ENCODE measurements at places on chromosomes 2 and 18.

DNA sequence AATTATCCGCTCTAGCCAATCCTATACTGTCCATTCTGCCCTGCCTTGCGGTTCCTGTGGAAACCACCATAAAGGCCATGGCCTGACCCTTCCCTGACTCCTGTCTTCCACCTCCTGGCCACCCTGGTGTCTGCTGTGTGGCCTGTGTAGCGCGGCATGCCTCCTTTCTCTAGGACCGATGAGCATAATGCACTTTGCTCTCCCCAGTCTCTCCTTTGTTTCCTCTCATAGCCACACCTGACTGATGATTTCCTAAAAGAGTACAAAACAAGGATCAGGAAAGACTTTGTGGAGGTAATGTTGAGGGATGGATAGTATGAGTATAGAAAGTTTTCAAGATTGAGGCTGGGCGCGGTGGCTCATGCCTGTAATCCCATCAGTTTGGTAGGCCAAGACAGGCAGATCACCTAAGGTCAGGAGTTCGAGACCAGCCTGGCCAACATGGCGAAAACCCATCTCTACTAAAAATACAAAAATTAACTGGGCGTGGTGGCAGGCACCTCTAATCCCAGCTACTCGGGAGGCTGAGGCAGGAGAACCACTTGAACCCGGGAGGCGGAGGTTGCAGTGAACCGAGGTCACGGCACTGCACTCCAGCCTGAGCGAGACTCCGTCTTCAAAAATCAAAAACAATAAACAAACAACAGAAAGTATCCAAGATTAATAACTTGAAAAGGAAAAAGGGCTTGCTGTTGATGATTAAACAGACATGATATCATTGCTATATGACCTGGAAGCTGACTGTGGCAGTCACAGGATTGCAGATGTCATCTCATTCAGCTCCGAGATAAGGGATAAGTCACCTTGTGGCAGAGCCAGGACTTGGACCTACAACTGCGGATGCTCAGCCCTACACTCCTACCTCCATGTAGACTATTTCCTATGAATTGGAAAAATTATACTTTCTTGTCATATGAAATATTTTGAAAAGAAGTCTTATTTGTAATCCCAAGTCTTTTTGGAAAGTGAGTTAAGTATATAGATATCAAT is 16.6 kb downstream of the SOWAHC start:
- no peak for DNase-seq

DNA sequence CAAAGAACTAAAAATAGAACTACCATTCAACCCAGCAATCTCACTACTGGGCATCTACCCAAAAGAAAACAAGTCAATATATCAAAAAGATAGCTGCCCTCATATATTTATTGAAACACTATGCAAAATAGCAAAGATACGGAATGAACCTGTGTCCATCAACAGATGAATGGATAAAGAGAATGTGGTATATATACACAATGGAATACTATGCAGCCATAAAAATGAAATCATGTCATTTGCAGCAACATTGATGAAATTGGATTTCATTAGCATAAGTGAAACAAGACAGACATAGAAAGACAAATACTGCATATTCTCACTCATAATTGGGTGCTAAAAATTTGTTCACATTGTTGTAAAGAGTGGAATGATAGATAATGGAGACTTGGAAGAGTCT is 16.2 kb upstream of the LDAH start:
- DNase-seq = no peak

- no peak for DNase-seq
Observed at GRCh38 chr2:88019985-88020384, 3.6 kb upstream of the RNU2-63P start.

DNA sequence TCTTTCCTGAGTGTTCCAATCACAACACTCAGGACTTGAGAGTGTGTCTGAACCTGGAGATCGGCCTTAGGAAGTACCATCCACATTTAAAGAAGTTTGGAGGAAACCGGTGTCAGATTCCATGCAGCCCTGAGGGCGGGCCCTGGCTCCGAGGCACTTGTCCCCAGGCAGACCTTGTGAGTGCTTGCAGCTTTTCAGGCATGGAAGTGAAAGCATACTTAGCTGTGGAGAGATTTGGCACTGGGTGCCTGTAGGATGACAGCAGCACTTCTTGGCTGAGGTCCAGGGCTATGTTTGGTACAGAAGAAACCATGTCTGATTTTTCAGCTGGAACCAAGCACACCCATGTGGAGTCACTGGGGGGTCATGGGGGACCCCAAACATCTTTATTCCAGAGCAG is 230.8 kb downstream of the SEPTIN10 start:
- DNase-seq = no peak

DNA sequence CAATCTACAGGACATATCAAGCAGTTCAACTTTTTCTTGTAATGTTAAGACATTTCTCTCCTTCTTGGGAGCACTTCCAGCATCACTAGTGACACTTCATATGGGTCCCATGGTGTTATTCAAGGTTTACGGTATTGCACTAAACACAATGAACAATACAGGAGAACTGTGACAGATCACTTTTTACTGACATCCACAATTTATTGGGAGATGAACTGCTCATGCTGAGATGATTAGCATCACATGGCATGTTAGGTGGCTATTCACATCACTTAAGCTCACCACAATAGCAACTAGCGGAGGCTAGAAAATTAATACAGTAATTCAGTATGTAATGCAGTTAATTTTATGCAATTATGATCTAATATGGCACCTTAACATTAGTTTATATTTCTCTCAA is 264.4 kb downstream of the ERBB4 start:
- DNase-seq = no peak

GRCh38 chr2:162430323-162430722 is 86.4 kb downstream of the GCA start:
- DNase-seq = no peak

DNA sequence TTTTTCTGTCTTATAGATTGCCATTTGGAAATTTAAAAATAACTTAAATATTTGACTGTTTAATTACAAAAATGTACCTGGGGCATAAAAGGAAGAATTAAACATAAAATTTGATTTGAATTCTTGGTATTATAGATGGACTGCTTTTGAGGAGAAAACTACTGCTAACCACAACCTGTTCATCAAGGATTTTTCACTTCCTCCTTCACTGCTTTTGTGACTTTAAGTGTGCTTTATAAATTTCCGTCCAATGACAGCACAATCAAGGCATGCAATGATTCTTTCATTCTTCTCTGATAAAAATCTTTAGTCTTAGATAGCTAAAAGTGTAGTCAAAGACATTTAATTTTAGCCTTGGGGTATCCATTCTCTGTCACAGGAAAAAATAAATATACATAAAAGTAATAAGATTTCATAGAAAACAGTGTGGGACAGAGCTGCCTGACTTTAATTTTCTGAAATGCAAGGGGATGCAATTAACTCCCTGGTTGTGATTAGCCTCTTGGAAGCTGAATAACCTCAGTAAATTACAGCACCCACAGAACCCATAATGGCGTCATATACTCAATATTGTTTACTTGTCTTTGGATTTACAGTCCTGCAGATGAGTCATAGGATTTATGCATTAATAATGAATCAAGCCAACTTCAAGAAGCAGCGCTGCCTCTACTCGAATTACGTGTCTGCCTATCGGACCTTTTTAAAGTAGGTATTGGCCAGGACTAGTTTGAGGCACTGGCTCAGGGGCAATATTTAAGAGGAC is 587.9 kb downstream of the NRXN1 start:
- DNase-seq = no peak

DNA sequence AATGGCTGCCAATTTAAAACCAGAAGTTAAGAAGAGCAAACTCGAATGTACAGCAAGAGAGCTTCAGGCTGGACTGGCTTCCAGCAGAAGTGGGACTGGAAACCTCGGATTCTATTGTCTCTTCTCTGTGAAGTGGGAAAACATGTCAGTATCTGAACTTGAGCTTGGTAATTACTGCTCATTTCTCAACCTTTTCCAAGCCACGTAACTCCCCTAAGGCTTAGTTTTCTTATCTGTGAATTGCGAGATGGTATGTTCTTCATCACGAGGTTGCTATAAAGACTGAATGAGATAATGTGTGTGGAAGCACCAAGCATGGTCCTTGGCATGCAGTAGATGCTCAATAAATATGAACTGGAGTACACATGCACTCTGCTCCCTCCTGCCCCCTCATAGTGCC is 259.4 kb upstream of the SPRED2 start:
- DNase-seq = no peak

DNA sequence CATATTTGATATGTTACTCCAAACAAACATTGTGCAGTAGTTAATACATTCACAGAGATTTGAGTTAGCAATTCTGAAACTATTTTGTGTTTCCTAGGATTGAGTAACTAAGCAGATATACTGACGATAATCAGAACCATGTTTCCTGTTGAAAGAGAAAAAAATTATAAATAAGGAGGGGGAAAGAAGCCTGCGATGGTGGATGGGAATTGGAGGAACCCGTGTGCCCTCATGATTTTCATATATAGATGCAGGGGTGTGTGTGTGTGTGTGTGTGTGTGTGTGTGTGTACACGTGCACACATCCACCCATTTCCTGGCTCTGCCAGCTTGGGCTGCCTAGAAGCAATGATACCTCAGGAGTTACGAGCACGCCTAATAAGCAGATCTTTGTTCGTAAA is 56.9 kb downstream of the LPIN2 start:
- DNase-seq = no peak

DNA sequence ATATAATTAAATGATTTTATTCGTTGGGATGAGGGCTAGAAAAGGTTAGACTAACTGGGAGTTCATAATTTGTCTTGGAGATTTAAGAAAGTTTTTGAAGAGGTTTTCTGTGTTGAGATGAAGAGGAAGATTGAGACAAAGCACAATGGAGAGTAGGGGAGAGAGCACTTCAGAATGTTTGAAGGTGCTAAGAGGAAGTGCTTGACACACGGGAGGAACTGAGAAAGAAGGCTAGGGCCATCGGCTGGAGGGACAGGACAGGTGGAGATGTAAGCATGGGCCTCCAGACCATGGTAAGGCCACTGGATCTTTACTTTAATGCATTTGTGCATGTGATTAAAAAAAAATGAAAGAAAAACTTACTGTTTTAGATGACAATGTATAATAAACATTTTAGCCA is 31.5 kb downstream of the GREB1L start:
- DNase-seq = no peak

DNA sequence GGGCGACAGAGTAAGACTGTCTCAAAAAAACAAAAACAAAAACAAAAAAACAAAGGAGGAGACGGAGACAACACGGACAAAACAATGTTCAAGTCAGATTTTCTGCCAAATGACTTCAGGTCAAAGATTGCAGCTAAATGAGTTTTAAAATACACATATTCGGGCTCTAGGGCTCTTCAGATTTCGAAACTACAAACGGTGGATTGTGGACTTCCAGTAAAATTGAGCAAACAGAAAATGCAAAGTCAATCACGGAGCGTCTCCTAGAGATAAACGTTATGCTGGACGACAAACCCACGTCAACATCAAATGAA is 558 bp downstream of the MRPS5 start:
- DNase-seq = peak; percentile 47

DNA sequence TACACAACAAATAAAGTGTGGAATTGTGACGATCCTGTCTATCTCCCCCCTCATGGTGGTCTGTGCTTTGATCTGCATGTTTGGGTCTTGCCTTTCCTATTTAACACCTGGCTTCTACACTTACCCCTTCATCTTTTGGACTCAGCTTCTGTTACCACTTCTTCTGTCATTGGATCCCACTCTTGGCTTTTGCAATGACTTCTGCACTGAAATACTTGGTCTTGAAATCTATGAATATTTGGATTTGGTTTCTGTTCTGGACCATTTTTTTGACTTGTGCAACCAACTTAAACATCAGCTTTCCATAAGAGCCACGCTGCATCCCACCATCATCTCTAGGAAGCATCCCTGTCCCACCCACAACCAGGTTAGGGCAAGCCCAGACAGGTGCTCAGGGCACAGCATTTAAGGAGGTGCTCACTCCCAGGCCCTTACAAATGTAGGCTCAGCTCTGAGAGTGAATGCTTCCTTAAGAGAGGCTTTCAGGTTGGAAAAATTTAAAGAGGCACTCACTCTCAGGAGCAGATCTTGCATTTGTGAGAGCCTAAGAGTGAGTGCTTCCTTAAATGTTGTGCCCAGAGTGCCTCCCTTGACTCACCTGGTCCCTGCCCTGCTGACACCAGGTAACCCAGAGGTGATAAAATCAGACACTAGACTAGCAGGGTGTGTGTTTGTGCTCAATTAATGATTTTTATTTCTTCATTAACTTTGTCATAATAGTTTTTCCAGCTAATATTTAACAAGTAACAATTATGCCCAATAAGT is 124.5 kb upstream of the SH3BP4 start:
- no peak for DNase-seq

GRCh38 chr18:59744271-59744721 is 47.1 kb upstream of the CCBE1 start:
- DNase-seq = no peak

- no peak for DNase-seq
Observed at GRCh38 chr2:134289225-134289624, 35.4 kb downstream of the MGAT5 start.

DNA sequence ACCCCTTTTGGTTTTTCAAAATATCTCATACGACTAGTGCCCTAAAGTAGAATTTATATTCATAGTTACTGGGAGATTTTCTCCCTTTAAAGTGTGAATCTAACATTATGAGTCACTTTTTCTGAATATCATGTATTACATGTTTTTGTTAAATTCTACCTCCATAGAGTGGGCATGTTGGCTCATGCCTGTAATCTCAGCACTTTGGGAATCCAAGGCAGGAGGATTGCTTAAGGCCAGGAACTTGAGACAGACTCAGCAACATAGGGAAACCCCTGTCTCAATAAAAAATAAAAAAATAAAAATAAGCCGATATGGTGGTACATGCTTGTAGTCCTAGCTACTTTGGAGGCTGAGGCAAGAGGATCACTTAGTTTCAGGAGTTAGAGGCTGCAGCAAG is 45.3 kb upstream of the UNC80 start:
- no peak for DNase-seq

DNA sequence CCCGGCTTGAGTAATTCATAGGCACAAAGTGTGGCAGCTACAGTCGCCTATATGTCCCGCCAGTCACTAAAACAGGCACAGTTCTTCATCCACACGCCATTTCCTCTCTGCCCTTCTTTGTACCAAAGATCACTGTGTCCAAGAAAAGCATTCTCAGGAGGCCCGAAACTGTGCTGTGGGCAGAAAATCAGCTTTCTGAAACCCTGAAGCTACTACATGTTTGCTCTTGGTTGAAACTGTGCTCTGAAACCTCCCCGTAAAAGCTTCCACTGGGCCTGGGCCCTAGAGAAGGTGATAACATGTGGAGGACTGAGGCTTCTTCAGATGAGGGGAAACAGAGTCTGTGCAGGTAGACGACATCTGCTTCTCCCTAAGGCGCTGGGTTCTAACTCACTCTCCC is 75.6 kb upstream of the ID2 start:
- no peak for DNase-seq

DNA sequence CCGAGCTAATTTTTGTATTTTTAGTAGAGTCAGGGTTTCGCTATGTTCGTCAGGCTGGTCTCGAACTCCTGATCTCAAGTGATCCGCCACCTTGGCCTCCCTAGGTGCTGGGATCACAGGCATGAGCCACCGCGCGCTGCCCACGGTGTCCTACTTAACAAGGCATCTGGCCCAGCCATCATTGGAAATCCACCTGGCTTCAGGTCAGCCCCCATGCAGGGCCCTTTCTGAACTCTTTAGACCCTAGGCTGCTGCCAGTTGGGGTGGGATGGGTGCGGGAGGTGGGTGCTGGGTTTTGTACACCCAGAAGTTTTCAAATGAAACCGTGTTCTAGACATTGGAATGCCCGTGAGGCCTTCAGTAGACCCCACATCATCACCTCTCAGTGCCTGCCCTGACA is 26.6 kb upstream of the NT5DC4 start:
- no peak for DNase-seq

- DNase-seq = peak; percentile 50
Observed at GRCh38 chr2:235021752-235022151, 69.9 kb downstream of the SH3BP4 start.
